ENCODE measurements at places on chromosomes 16 and 17.

DNA sequence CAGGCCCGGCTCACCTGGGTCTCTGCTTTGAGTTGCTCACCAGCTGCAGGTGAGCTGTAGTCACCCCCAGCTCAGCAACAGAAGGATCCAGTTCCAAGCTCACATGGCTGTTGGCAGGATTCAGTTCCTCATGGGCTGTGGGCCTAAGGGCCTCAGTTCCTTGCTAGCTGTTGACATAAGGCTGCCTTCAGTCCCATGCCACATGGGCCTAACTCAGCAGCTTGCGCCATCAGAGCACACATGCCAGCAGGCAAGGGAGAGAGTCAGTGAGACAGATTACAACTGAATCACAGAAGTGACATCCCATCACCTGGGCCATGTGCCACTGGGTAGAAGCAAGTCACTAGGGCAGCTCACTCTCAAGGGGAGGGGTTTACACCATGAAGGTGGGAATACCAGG lies 24.7 kb downstream of the PSMD7 start:
- DNase-seq = no peak

DNA sequence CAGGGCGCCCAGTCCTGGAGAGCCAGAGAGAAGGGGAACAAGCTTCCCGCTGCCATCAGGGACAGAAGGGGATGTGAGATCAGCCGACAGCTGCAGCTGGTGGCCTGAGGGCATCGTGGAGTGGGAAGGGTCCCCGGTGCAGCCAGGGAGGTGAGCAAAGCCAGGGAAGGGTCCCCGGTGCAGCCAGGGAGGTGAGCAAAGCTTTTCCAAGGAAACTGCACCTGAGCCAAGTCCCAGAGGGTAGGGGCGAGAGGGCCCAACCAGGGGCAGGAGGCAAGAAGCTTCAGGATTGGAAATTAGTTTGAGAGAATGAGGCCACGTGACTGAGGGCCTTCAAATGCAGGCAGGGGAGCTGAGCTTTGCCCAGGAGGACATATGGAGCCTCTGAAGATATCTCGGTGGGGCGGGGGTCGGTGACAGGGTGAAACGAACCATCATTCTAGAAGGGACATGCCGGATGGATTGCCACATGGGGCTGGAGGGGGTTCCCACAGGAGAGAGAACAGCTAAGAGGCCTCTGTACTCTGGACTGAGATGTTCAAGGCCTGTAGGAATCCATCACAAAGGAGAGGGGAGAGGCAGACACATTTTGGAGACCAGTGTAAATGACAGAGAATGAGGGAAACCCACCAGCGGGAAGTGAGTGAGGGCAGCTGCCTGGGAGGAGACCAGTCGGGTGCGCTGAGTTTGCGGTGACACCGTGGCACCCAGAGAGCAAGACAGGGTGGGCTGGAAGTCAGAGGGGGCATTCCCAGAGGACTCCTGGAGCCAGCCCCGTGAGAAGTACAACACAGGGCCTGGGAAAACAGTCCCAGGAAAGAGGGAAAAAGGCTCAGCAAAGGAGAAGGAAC lies 31.4 kb upstream of the RPH3AL start:
- DNase-seq = no peak

DNA sequence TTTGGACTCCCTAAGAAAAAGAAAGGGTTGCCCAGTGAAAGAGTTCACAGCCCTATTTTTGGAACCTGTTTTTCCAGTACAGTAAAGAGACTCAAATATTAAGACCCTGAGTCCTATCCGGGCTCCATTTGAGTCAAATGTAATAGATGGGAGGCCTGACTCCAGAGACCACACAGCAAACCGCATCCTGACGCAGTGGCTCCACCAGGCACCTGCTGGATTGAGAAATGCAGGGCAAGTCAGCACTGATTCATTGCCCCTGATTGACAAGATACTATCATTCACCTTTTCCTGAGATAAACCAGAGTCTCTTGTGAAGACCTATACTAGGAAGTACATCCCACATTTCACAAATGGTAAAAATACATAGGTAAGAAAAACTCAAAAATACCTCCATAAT lies 715.7 kb upstream of the SOX9 start:
- DNase-seq = no peak

DNA sequence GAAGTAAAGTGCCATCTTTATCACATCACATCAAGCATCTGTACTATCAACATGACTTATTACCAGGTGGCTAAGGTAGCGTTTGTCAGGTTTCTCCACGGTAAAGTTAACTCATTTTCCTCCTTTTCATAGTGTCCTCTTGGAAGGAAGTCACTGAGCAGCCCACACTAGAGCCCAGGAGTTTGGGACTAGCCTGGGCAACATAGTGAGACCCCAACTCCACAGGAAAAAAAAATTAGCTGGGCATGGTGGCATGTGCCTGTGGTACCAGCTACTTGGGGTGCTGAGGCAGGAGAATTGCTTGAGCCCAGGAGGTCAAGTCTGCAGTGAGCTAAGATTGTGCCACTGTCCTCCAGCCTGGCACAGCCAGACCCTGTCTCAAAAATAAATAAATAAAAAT lies 12.9 kb downstream of the CHD9 start:
- DNase-seq = no peak

- peak; percentile 43 for DNase-seq
Measured at GRCh38 chr16:65178151-65178550, 56.3 kb upstream of the CDH11 start.

GRCh38 chr16:534135-534534 lies 6.6 kb downstream of the CAPN15 start:
- no peak for DNase-seq

- no peak for DNase-seq
Measured at GRCh38 chr17:65158041-65158440, 20.9 kb downstream of the RGS9 start.

- DNase-seq = no peak
Measured at GRCh38 chr16:7321661-7322060, 11.0 kb upstream of the RBFOX1 start.

DNA sequence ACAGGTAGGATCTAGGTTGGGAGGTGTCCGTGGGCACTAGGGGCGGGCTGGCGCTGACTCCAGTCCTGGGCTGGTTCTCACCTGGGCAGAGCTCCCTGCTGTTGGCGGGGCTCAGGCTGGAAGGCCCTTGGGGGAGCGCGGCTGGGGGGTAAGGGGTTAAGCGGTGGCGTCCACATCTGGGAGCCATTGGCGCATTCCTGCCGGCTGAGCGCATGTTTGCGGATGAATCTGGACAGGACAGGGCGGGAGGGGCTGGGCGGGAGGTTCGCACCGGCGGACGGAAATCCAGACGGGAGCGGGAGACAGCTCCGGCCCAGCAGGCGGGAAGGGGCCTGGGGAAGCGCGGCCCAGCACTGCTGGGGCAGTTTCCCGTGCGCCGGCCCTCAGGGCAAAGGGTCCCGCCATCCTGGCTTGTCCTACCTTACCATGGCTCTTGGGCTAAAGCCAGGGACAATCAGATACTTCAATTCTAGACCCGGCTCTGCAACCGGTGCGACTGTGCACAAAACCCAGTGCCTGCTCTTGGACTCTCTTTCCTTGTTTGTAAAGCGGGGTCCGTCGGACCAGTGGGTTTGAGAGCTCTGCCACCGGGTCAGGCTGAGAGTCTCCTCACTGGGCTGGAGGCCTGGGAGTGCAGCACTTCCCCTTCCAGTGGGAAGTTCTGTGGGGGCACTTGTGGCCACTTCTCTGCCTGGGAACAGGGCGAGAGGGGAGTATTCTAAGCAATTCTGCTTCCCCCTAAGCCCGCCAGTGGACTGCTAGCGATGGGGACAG lies 7.8 kb downstream of the RARA start:
- DNase-seq = peak; percentile 65

- DNase-seq = no peak
Measured at GRCh38 chr16:29925105-29925756, 795 bp downstream of the KCTD13 start.

GRCh38 chr17:57456622-57457021 lies 200.3 kb downstream of the MSI2 start:
- DNase-seq = no peak

GRCh38 chr17:73387746-73388577 lies 76.2 kb upstream of the CDC42EP4 start:
- DNase-seq = no peak

GRCh38 chr16:85746460-85747215 lies 4.3 kb downstream of the C16orf74 start:
- no peak for DNase-seq

DNA sequence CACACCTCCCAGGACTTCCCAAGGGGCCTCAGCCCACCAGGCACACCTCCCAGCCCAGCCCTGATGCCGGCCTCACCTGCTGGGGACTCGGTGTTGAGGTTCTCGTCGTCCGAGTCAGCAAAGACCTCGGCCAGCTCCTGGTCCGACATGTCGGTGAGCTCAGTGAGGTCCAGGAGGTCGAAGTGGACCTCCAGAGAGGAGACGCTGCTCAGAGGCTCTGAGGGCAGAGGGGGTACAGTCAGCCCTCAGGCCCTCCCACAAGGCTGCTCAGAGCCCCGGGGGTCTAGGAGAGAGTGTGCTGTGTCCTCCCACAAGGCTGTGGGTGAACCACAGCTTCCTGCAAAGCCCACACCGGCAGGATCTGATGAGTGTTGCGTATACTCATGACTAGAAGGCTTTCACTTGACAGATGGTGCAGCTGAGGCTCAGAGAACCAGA lies 10.5 kb downstream of the DBNDD1 start:
- DNase-seq = no peak

DNA sequence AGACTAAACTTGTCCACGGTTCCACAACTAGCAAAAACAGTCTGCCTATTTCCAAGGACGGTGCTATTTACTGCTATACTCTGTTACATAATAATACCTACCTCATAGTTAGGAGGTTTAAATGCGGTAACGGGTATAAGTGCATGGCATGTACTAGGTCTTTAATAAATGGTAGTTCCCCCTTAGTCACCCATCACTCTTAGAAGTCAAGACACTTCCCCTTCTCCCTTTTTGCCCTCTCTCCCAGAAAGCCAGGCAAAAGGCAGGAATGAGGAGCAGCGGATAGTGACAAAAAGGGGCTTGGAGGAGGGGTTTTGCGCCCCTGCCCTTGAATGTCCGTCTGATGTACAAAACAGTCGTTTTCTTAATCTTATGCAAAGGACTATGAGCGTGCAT lies 1.1 kb upstream of the LSM12 start:
- no peak for DNase-seq

- no peak for DNase-seq
Measured at GRCh38 chr16:2535625-2536013, 2.2 kb upstream of the PDPK1 start.

- no peak for DNase-seq
Measured at GRCh38 chr17:52827526-52827925, 669.0 kb upstream of the CA10 start.

- no peak for DNase-seq
Measured at GRCh38 chr16:2751577-2752034, 832 bp upstream of the SRRM2 start.

- DNase-seq = no peak
Measured at GRCh38 chr17:48385319-48385718, 44.7 kb downstream of the SKAP1 start.

DNA sequence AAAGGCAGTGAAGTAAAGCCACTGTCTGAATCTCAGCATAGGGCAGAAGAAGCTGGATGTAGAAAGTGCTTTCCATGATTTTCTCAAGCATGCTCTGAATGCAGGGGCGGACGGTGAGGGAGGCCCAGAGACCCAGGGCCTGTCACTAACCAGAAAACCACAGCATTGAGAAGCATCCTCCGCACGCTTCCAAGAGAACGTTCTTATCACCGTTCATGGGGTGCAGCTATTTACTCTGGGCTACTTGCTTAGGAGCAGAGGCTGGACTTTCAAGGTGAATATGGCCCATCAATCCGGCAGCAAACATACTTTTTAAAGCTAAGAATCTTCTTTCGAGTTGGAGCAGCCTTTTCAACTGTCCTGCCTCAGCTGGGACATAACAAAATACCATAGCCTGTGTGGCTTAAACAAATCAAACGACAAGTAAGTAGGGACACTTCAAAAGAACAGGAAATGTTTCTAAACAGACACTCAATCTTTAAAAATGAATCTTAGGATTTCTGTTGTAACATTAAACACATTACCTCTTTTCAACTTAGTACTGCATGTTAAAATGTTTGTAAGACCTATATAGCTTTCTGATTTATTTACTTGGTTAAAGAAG lies 46.5 kb upstream of the CDRT4 start:
- no peak for DNase-seq

DNA sequence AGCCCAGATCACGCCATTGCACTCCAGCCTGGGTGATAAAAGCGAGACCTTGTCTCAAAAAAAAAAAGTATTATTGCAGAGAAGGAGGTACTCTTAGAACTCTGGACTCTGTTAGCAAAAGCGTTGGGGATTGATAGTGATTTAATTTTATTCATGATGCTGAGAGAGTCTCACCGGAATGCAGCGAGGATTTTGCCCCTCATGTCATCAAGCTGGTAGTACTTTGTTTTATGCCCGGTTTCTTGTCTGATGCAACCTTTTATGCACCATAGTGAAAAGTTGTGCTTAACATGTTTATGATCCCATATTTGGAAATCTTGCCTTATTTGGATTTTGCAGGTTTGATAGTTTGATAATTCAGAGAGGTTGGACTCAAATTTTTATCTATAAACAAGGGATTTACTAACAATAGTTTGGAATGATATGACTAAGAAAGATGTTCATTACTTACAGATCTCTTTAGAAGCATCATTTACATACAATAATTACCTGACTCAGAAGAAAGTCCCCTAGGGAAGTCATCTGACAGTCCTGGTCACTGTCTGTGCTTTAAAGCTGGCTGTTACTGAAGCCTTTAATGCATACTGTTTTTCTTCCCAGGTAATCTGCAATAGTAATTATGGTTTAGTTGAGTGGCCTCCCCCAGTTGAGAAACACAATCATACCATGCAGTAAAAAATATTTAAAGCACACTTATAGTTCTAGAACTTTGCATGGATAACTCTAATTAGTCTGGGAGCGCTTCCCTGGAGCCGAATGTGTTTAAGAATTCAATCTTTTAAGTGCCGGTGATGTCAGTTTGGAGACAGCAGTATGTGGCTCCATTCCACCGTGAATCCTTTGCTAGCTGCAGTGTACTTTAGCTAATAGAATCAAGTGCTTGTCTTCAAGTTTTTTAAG lies 120.9 kb downstream of the PRKCA start:
- DNase-seq = no peak

- peak; percentile 26 for DNase-seq
Measured at GRCh38 chr17:48543107-48543853, 1.6 kb downstream of the HOXB2 start.

DNA sequence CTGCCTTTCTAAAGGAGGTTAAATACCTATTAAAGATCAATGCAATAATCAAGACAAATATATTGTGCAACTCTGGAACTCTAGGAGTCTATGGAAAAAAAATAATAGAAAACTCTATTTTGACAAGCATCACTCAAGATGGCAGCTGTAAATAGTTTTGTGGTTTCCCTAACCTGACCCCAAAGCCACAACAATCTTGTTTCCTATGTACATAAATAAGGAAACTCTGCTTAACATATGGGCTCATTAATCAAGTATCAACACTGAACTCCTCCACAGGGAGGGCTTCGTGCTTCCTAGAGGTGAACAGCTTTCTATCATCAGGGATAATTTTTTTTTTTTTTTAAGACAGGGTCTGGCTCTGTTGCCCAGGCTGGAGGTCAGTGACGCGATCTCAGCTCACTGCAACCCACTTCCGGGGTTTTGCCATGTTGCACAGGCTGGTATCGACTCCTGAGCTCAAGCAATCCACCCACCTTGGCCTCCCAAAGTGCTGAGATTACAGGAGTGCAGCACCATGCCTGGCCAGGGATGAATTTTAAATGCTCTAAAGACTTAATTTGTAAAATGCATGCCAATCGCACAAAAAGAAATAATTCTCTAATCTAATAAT lies 42.5 kb downstream of the ARHGAP17 start:
- no peak for DNase-seq

GRCh38 chr17:66953630-66954020 lies 10.9 kb upstream of the CACNG4 start:
- no peak for DNase-seq
